ENCODE measurements at places on chromosomes 5 and 9.

DNA sequence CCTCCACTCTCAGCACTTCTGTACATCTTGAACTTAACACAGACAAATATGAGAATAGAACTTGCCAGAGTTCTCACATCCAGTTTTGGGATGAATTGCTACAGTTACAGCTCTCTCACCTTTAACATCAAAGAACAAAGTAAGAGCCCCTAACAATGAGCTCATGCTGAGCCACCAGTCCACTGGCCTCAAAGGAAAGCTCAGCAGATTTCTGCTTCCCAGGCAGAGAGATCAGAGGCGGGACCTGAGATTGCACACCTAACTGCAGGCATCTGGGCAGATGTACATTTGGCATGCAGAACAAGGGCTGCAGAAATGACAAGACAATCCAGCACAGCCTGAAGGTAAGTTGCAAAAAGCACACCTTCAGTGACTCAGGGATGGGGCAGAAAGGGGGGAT, 300.9 kb downstream of the MRPS30 start:
- no peak for DNase-seq

GRCh38 chr9:84419031-84419602, 78.6 kb upstream of the SLC28A3 start:
- DNase-seq, result no peak

DNA sequence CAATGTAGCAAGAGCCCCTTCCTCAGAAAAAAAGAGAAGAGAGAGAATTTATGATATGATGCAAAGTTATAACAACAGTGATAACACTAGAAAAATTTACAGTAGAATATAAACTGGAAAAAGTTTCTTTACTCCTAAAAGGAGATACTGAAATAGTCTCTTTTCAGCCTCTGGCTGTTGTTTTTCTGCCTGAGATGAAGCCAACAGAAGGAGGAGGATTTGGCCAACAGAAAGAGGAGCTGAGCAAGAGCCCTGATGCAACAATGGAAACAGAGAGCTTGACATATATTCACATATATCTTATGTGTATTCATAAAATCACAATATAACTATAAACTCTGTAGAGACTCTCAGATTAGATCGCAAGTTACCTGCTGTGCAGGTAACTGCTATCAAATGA, 109.1 kb downstream of the INIP start:
- no peak for DNase-seq

DNA sequence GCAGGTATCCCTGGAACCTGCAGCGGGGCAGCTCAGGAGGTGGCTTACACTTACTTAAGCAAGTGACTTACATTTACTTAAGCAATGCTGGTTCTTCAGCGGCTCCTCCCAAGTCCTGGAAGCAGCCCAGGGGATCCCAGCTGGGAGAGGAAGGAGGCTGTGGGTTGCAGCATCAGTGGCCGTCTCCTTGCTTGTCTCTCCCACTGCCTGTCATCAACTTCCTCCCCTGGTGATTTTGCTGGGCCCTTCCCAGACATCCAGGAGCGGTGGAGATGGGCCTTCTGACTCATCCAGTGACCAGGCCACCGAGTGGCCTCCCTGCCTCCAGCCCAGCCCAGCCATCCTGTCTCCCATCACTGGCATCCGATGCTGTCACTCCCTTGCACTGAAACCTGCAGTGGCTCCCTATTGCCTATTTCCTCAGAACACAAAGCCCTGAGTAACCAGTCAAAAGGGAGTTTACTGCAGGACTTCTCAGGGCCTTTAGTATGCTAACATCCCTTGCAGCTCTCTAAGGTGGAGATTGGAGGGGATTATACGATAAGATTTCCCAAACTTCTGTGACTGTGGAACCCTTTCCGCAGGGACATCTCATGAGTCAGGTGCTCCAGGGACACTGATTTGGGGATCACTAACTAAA, 155.9 kb upstream of the PHYKPL start:
- DNase-seq, result no peak

- DNase-seq, result no peak
These were observed 525.2 kb upstream of the TRPC7 start for GRCh38 chr5:136890431-136891148.

DNA sequence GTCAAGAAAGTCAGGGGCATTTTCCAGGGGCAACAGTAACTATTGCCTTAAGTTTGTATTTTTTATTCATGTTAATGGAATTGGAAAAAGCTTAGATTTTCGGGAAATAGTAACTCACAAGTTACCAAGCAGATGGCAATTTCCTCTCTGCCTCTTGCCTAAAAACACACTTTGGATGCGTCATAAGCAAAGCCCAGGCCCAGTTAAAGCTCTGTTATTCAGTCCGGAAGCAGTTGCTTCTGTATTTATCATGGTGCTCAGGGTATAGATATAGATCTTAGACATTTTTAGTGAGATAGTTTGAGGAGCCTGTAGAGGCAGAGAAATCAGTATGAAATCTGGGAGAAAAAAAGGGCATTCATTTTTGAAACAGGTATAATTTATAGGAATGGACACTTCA, 260.3 kb upstream of the TNC start:
- no peak for DNase-seq

- DNase-seq, result no peak
These were observed 58.6 kb downstream of the STK10 start for GRCh38 chr5:172129256-172129910.

GRCh38 chr9:131739133-131739958, 530 bp downstream of the RAPGEF1 start:
- peak; percentile 38 for DNase-seq

Measured in stimulated activated CD8-positive, alpha-beta memory T cell treated with anti-CD3 and anti-CD28 coated beads, Interleukin-12 subunit alpha, Interleukin-12 subunit beta, amount 100 ng/mL, for 4 hours (primary cell).